ENCODE measurements at places on chromosomes 5 and 9. TPM values are rescaled to one million over a fixed set of nuclear protein-coding genes. Genes with fewer than 3 reads are reported as not detected.

The PLAC8L1 gene
- total RNA-seq: not detected

The PCDHA9 gene
- total RNA-seq: 0.18 TPM

The RPP25L gene
- total RNA-seq: 24.8 TPM

The N4BP3 gene
- total RNA-seq: 0.71 TPM

The PGM5 gene
- total RNA-seq: 14.9 TPM

The PTGES gene
- 108 TPM for total RNA-seq

The CRHBP gene
- 2.1 TPM for total RNA-seq

The AGXT2 gene
- not detected for total RNA-seq

The SYNPO gene
- 4.0 TPM for total RNA-seq

The NIPAL4 gene
- 0.14 TPM for total RNA-seq

The LCN15 gene
- total RNA-seq: not detected

The CAPSL gene
- not detected for total RNA-seq

The LPAR1 gene
- 101 TPM for total RNA-seq

The SLC25A2 gene
- total RNA-seq: 0.18 TPM

The NPR3 gene
- 422 TPM for total RNA-seq

The NR2F1 gene
- total RNA-seq: 49.5 TPM

The CAMK2A gene
- total RNA-seq: 0.71 TPM

The SAXO1 gene
- under 0.01 TPM for total RNA-seq

The DMRT2 gene
- under 0.01 TPM for total RNA-seq

Data from smooth muscle cell of bladder (primary cell).